HS-5 (cell line): ENCODE measurements at places on chromosomes 12 and 14.

- DNase-seq: no peak
Observed at GRCh38 chr14:60090864-60091519, 731 bp upstream of the PCNX4 start.

- DNase-seq: no peak
Observed at GRCh38 chr12:132543298-132544079, 53.5 kb downstream of the FBRSL1 start.

DNA sequence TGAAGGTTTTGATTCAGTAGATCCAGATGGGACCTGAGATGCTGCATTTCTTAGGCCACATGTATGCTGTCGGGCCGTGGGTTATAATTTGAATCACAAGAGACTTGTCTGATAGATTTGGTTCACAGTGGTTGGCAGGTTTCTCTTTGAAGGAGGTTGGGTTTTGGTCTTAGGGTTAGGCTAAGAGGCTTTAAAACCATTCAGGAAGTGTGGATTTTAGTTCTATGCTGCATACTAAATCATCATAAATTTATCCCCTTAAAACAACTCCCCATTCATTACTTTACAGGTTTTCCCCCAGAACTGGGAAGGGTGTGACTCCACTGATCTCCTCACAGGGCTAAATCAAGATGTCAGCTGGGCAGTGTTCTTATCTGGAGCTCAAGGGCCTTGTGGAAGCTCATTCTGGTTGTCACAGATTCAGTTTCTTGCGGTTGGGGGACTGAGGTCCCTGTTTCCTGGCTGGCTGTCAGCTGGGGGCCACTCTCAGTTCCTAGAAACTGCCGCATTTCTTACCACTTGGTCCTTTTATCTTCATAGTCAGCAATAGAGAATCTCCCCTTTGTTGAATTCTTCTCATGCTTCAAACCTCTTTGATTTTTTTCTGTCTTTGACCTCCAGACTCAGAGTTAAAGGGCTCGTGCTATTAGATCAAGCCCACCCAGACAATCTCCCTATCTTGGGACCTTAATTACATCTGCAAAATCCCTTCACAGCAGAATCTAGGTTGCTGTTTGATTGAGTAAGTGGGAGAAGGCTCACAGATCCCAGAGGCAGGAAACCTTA lies 20.6 kb upstream of the PCNX1 start:
- DNase-seq: no peak

GRCh38 chr14:105700622-105701288 lies 174.4 kb downstream of the TMEM121 start:
- no peak for DNase-seq

DNA sequence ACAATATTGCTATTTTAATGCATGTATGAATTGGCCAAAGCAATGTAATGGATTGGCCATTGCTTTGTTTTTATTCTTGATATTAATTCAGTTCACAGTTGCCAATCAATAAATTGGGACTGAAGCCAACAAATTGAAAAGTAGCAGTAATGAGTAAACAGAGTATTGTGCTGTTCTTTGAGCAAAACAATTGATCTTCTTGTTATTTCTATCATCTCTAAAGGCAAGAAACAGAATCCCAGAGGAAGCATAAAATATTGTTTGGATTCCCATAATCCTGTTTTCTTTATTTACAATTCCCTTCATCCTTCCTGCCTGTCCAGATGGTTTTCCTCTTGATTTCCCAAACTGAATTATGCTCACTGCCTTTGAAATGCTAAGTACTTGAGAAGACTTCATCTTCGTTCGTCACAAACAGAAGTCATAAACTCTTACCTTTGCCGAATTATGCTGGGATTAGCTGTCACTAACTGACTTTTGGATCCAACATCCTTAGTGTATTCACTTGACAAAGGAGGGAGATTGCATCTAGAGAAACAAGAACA lies 85.9 kb downstream of the ST8SIA1 start:
- DNase-seq: no peak

GRCh38 chr12:109253913-109254544 lies 55.1 kb downstream of the FOXN4 start:
- no peak for DNase-seq

- DNase-seq: no peak
Observed at GRCh38 chr12:131239384-131240094, 285.8 kb downstream of the ADGRD1 start.
